ENCODE measurements at places on chromosomes 16 and 17.

GRCh38 chr17:82257473-82257872 is 16.0 kb downstream of the CSNK1D start:
- peak; percentile 43 for DNase-seq

DNA sequence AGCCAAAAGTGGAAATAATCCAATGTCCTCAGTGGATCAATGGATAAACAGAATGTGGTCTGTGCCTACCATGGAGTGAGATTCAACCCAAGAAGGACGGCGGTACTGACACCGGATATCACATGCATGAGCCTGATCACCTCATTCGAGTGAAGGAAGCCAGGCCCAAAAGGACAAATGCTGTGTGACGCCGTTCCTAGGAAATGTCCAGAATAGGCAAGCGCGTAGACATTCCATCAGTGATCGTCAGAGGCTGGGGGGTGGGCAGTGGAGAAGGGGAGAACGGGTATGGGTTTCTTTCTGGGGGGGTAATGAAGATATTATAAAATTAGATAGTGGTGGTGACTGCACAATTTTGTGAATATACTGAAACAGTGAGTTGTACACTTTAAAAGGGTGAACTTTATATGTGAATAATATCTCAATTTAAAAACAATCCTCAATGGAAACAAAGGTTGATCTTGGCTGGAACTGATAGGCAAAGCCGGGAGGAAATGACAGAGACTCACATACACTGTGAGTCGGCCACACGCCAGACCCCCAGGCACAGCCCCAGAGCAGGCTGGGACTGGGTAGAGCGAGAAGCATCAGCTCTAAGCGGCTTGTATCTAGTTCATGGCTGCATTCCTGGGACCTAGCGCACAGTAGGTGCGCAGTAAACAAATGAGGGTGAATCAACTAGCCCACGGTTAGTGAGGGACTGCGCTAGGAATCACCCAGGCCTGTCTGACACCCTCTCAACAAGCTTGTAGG is 3.5 kb downstream of the DBNDD1 start:
- DNase-seq: no peak

- DNase-seq: no peak
These were observed 112.6 kb upstream of the MPHOSPH6 start for GRCh38 chr16:82282662-82283061.

- no peak for DNase-seq
These were observed 312.2 kb upstream of the MAF start for GRCh38 chr16:79912592-79913310.

GRCh38 chr17:76527430-76528111 is 9.9 kb downstream of the CYGB start:
- DNase-seq: no peak

DNA sequence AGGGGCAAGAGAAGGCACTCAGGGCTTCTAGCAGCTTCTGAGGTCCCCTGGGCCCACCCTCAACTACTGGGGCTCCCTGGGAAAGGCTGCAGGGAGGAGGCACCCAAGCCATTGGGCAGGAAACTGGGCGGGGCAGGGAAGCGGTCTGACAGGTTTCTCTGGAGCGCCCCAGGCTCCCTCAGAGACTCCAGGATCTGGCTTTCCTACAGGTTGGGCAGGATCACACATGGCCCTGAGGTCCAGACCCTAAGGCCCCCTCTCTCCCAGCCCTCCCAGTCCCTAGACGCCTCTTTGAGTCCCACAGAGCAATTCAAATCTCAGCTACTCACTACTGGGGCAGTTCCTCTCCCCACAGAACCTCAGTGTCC is 14.3 kb downstream of the JUP start:
- no peak for DNase-seq

DNA sequence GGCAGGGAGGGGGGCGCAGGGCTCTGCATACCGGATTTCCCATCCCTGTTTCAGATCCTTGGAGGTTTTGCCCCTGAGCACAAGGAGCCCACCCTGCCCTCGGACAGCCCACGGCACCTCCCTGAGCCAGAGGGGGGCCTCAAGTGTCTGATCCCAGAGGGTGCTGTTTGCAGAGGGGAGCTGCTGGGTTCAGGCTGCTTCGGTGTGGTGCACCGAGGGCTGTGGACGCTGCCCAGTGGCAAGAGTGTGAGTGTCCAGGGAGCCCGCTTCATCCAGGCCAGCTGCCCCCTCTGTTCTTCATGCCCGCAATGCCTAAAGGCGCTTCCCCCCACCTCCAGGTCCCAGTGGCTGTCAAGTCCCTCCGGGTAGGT is 2.5 kb downstream of the TNK1 start:
- DNase-seq: no peak

DNA sequence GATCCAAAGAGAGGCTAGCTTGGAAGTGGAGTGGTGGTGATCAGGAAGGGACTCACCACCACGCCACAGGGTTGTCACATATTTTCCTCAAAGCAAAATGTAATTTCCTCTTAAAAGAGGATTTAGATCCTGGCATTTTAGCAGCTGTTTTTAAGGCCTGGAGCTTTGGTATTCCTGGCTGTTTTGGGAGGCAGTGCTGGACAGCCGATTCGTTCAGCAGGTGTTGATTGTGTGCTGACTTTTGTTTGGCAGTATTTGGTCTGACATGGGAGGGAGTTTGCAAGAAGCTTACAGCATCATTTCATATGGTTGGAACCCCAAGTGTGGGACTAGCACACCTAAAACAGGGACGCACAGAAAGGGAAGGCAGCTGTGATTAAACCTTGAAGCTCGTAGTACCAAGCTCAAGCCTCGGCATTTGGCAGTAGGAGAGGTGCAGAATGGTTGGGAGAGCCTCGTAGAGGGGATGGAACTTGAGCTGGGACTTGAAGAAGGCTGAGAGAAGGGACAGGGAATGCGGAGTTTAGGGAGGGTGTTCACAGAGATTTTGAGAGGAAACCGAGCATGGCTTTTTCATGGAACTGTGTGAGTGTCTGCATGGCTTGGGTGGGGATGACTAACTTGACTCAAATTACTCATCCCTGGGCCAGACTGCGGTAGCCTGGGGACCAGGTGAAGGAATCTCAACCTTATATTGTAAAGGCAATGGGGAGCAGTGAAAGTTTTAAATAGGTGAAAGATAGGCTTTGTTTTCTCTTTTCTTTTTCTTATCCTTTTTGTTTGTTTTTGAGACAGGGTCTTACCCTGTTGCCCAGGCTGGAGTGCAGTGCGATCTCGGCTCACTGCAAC is 52.3 kb downstream of the RPTOR start:
- DNase-seq: no peak

DNA sequence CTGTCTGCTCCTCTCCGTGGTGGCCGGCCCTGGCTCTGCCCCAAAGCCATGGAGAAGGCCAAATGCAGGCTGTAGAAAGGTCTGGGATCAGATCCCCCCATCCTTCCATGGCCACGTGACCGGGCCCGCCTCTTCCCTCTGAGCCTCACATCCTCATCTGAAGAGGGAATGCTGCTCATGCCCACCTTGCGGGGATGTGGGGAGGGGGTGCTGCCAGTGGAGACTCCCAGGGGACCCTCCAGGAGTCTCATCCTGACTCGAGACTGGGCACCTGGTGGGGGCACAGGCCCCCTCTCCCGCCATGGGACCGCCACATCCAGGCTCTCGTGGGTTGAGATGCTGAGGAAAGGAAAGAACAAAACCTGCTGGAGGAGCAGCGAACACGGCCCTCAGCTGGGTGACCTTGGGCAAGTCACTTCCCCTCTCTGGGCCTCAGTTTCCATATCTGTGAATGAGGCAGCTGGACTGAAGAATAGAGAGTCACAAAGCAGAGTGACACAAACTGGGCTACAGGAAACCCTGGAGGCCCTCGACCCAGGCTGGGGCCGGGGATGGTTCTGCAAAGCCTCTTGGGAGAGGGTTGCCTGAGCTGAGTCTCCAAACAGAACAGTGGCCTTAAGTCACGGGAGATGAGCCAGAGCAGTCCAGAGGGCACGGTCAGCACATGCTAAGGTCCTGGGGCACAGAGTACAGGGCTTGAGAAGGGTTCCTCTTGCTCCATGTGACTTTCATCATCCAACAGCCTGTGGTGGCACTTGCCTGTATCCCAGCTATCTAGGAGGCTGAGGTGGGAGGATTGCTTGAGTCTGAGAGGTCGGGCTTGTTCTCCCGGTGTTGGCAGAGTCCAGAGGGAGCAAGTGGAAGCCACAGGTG is 30.1 kb downstream of the SOCS1 start:
- DNase-seq: no peak

- no peak for DNase-seq
These were observed 3.6 kb downstream of the AMDHD2 start for GRCh38 chr16:2523801-2524231.

GRCh38 chr17:7703584-7704479 is 1.2 kb upstream of the EFNB3 start:
- DNase-seq: no peak

DNA sequence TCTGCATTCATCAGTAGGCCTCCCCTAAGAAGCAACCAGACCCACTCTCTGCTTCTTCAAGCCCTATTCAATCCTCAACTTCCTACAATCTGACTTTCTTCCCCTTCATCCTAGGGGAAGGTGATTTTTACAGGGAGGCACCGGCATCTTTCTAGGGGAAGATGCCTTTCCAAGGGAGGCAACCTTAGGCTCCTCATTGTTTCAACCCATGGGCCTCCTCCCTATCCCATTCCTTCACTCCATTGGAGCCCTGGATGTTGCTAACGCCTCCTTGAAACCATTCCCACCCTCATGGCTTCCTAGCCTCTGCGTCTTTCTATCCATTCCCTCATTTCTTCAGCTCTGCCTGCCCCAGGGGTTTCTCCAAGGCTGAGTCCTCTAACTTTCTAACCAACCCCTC is 2.7 kb upstream of the CUEDC1 start:
- DNase-seq: no peak

- no peak for DNase-seq
These were observed 643 bp upstream of the NPB start for GRCh38 chr17:81901167-81902022.

GRCh38 chr17:50920041-50920410 is 53.9 kb upstream of the TOB1 start:
- DNase-seq: no peak
